ENCODE measurements at places on chromosomes 16 and 17. TPM values are rescaled to one million over a fixed set of nuclear protein-coding genes. Genes with fewer than 3 reads are reported as not detected.

- no peaks in the 10 kb centered on the region for H3K36me3 ChIP-seq
- DNase-seq = peak; percentile 81
- H3K27me3 ChIP-seq = no peaks in the 10 kb centered on the region
- H3K27ac ChIP-seq = peak overlapping the region; percentile 26
- no peak overlapping the region for H3K4me3 ChIP-seq
- peaks cover 54% of the 10 kb centered on the region for H3K4me1 ChIP-seq
Measured at GRCh38 chr17:4751932-4752331, 12.2 kb upstream of the CXCL16 start.

DNA sequence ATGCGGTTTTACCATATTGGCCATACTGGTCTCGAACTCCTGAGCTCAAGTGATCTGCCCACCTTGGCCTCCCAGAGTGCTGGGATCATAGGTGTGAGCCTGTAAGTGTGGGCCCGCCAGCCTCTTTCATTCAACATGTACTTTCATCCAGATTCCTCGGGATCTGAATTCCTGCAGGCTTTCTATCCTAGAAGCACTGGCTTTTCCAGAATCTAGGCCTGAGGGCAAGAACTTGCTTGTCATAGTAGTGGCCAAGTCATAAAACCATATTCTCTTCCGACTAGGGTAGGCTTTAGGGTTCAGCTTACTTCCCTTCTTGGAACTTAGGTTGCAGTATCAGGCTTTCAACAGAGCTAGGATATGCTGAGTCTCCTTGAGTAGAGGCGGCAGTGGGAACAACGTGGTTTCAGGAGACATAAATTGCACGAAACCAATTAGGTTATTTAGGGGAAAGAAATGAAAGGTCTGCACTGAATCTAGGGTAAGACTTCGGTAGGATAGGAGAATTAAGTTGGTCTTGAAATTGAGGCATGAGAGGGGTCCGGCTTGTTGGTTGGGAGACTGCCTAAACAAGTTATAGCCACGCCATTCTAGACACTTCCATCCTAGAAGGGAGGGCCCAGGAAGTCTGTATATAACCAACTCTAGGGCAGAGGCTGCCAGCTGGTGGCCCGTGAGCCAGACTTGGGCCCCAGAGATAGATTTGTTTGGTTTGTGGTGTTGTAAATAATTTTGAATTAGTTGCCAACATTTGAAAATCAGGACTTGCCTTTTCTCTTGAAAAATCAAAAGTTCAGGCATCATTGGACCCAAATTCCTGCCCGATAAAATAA lies 15.6 kb downstream of the SLC7A6 start:
- H3K27me3 ChIP-seq = no peaks in the 10 kb centered on the region
- peak overlapping the region; percentile 81 for H3K27ac ChIP-seq
- peaks cover 24% of the 10 kb centered on the region for H3K36me3 ChIP-seq
- peaks cover 78% of the 10 kb centered on the region for H3K4me1 ChIP-seq
- H3K4me3 ChIP-seq = no peak overlapping the region

GRCh38 chr16:56019274-56019673 lies 144.1 kb upstream of the CES5A start:
- DNase-seq = no peak
- no peaks in the 10 kb centered on the region for H3K36me3 ChIP-seq
- H3K27me3 ChIP-seq = no peaks in the 10 kb centered on the region
- H3K4me3 ChIP-seq = no peak overlapping the region
- no peak overlapping the region for H3K27ac ChIP-seq
- H3K4me1 ChIP-seq = no peaks in the 10 kb centered on the region

DNA sequence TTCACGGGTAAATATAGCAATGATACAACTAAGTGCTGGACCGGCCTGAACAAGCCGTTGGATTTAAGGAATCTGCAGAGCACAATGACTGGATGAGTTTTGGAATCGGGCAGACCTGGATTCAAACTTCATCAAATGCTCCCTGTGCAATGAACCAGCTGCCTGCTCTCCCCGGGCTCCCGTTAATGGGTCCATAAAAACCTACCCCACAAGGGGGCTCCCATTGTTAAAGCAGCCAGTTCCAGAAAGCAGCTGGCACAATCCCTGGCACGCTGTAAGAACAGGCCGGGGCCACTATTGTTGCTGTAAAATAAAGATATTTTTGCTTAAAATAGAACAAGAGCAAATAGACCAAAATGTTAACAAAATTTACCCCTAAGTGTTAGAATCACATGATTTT lies 131.9 kb downstream of the C16orf95 start:
- DNase-seq = no peak
- H3K36me3 ChIP-seq = no peaks in the 10 kb centered on the region
- no peaks in the 10 kb centered on the region for H3K27me3 ChIP-seq
- H3K4me3 ChIP-seq = no peak overlapping the region
- no peaks in the 10 kb centered on the region for H3K4me1 ChIP-seq

GRCh38 chr17:66549731-66550207 lies 247.4 kb downstream of the PRKCA start:
- no peak overlapping the region for H3K4me3 ChIP-seq
- DNase-seq = no peak
- no peak overlapping the region for H3K27ac ChIP-seq
- H3K27me3 ChIP-seq = no peaks in the 10 kb centered on the region
- no peaks in the 10 kb centered on the region for H3K36me3 ChIP-seq

Gene GFAP
- 0.11 TPM for total RNA-seq

Gene CDH15
- total RNA-seq = 2.2 TPM

- no peak for DNase-seq
- no peaks in the 10 kb centered on the region for H3K36me3 ChIP-seq
- no peak overlapping the region for H3K4me3 ChIP-seq
- H3K27ac ChIP-seq = no peak overlapping the region
Measured at GRCh38 chr17:14791221-14791620, 473.9 kb downstream of the PMP22 start.

Gene SBK1
- 0.18 TPM for total RNA-seq

DNA sequence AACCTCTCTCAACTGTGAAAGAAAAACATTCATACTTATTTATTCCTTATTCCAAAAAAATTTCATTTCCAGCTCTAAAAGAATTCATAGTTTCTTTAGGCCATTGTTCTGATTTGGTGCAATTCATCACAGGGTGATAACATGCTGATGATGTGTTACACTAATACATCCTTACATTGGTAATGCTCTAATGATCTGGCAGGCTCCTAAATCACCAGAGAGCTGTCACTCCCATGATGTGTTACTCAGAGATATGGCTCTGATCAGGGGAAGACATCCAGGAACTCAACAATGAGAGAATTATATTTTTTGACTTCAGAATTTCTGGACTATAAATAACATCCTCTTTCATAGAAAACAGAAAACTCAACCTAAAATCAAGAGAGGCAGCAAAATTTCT lies 209.3 kb downstream of the CHD9NB start:
- no peaks in the 10 kb centered on the region for H3K4me1 ChIP-seq
- peaks cover 2% of the 10 kb centered on the region for H3K27me3 ChIP-seq
- no peaks in the 10 kb centered on the region for H3K36me3 ChIP-seq

DNA sequence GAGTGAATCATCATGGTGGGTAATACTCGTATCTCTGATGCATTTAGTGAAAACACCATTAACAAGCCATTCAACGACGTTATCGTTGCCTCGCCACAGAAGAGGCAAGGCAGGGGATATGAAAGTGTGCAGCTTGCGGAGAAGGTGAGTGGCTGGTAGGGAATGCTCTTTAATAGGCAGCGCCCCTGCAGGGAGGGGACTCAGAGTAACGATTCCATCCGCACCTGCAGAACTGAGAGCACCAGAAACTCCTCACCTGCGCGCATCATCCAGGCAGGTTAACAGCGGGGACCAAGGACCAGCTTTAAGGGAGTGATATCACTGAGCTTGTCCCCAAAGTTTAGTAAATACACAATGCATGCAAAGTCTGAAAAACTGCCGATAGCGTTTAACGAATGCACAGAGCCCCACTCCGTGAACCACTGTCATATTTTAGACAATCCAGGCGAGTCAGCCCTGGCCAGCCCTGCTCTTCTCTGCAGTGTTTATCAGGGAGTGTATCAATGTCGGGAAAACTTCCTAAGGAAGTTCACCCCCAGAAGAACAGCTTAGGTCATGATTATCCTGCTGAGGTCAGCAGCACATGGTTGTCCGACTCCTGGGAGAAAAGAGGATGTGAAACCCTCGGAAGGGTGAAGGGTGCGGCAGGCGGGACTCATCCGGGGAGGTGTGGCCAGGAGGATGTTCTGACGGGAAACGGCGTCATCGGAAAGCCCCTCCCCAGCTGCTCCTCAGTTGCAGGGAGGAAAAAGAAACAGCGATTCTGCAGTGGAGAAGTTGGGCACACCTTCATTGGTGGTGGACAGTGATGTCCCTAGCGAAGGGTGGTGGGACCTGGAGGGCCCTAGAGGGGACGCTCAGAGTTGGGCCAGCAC lies 68.5 kb upstream of the DNAH17 start:
- H3K27ac ChIP-seq = no peak overlapping the region
- peaks cover 61% of the 10 kb centered on the region for H3K4me1 ChIP-seq
- no peaks in the 10 kb centered on the region for H3K36me3 ChIP-seq
- H3K4me3 ChIP-seq = no peak overlapping the region
- H3K27me3 ChIP-seq = no peaks in the 10 kb centered on the region

- H3K27me3 ChIP-seq = peaks cover 3% of the 10 kb centered on the region
- no peak overlapping the region for H3K4me3 ChIP-seq
- no peak for DNase-seq
- H3K36me3 ChIP-seq = no peaks in the 10 kb centered on the region
- H3K4me1 ChIP-seq = peaks cover 22% of the 10 kb centered on the region
Measured at GRCh38 chr17:28421787-28422305, 15.8 kb upstream of the SLC46A1 start.

Gene CNGB1
- 0.02 TPM for total RNA-seq

- no peak overlapping the region for H3K4me3 ChIP-seq
- H3K27me3 ChIP-seq = peaks cover 34% of the 10 kb centered on the region
- no peak overlapping the region for H3K27ac ChIP-seq
Measured at GRCh38 chr17:21678393-21679081, 13.8 kb upstream of the KCNJ18 start.

DNA sequence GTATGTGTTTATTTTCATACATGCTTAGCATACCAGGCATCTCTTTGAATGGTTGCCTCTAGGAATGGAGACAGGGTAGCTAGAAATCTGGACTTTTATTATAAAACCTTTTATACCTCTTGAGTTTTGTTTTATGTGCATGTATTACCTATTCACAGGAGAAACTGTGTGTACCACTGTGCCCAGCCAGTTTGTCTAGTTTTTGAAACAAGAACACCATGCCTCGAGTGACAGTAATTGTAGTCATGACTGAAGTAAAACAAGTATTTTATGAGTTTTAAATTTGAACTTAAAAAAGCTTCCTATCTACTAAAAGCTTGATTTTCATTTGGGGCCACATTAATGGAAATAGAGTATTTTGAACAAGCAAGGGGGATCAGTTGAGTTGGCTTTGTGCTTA lies 57.4 kb downstream of the SNTB2 start:
- H3K4me1 ChIP-seq = no peaks in the 10 kb centered on the region
- no peak for DNase-seq
- H3K27ac ChIP-seq = no peak overlapping the region

Gene TSPOAP1
- not detected for total RNA-seq

Gene OTOP2
- total RNA-seq = not detected

DNA sequence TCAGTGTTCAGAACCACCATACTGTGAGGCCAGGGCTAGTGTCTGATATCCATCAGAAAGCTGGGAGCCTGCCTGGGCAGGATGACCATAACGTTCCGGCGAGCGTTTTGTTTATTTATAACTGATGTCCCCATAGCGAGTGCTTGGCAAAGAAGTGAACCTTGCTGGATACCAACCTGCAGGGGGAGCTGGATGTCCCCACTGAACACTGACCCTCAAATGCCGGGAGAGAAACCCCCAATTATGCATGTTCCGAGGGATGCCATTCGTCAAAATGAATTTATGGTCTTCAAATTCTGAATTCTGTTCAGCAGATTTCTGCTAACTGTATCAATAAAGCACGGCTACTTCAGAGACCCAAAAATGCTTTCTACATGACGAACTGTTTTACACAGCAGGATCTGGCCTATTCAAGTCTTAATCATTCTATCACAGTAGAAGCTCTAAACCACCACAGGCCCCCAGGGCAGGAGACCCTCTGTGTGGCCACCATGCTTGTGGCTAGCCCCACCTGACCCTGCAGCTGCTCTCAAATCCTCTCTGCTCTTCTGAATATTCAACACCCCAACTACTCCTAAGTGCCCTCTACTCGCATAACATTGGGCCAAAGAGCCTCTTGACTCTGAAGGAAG lies 15.2 kb downstream of the MED24 start:
- H3K36me3 ChIP-seq = peaks cover 5% of the 10 kb centered on the region
- no peaks in the 10 kb centered on the region for H3K27me3 ChIP-seq
- peak; percentile 79 for DNase-seq
- peaks cover 12% of the 10 kb centered on the region for H3K4me1 ChIP-seq
- no peak overlapping the region for H3K4me3 ChIP-seq

- peaks cover 24% of the 10 kb centered on the region for H3K4me1 ChIP-seq
- H3K27me3 ChIP-seq = no peaks in the 10 kb centered on the region
Measured at GRCh38 chr17:75468779-75469373, 12.4 kb downstream of the TMEM94 start.

DNA sequence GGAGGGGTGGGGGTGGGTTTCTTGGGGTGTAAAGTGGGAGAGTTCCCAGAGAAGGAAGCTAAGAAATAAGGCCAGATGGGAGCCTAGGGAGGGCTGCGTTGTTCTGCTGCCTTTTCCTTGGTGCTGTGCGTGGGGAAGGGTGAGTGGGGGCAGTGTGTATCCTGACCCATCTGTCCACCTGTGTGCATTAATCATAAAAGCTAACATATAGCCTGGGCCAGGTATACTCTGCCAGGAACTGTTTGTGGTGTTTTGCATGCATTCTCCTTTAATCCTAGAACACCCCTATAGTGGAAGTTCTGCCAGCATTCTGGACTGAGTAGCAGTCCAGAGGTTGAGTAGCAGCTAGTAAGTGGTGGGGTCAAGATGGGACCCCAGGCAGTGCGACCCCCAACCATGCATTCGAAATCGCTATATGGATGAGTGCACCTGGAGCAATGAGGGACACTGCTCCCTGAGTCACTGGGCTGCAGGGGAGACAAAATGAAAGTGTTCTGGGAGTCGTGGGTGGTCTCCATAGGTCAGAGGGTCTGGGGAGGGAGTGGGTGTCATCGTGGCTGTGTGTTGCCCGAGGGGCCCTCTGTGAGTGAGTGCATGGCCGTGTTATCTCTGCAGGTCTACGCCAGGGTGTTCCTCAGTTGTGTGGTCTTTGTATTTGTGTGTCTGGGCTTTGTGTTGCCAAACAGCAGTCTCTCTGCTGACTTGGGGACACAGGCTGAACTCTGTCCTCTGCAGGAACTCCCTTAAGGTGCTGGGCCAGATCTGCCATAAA lies 1.3 kb downstream of the ERBB2 start:
- DNase-seq = no peak
- H3K27ac ChIP-seq = peak overlapping the region; percentile 78
- no peaks in the 10 kb centered on the region for H3K27me3 ChIP-seq
- peak overlapping the region; percentile 94 for H3K4me3 ChIP-seq

Data from HepG2 (cell line).